ENCODE measurements at places on chromosomes 12 and 14. TPM values are rescaled to one million over a fixed set of nuclear protein-coding genes. Genes with fewer than 3 reads are reported as not detected.

Gene CTSG
- 29.8 TPM for total RNA-seq

DNA sequence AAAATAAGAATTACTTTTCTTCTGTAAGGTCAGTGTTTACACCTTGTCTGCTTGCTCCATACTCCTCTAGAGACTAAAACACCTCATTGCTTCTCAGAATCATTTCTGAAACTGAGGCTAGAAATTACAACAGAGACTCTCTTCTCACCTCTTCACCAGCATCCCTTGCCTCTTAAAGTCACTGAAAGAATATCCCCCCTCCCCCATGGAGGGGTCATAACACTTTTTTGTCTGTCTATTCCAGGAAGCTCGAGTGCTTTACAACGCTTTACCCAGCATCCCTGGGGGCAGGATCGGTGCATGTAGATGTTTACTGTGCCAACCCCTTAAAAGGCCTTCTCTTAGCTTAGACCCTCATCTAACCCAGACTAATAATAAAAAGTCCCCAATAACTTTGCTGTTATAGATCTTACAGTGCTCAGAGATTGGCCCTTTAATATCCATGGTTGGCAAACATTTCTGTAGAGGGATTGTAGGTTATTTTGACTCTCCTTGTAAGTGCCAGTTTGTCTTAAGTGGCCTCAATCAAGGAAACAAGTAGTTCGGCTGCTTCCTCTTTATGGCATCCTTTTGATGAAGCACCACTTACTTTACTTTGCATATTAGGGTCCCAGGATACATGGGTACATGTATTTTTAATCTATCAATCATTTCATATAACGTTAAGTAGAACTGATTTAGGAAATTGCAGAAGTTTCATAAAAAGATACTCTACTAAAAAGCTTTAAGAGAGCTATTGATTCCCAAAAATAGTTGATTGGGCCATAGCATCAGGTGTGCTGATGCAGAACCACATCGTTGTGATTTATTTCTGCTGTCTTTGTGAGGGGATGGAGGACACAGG, 29.3 kb downstream of the PRKCH start:
- no peak overlapping the region for H3K4me3 ChIP-seq
- DNase-seq: peak; percentile 70
- H3K36me3 ChIP-seq: no peaks in the 10 kb centered on the region
- no peak overlapping the region for H3K27ac ChIP-seq
- H3K4me1 ChIP-seq: no peaks in the 10 kb centered on the region

DNA sequence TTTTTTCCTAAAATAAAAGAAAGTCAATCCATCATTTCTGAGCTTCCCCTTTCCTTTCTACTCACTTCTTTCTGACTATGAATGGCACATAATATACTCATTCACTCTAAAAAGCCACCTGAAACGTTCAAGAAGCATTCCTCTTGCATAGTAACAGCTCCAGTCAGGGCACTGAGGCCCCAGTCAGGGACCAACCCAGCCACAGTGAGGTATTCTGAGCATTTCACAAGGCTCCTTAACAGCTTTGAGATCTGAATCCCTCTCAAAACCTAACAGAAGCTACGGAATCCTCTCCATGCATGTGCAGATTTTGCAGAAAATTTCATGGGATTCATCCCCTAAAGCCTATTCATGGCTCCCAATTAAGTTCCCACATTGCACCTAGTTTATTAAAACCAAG, 23.2 kb downstream of the NT5DC3 start:
- no peaks in the 10 kb centered on the region for H3K36me3 ChIP-seq
- H3K27me3 ChIP-seq: no peaks in the 10 kb centered on the region
- no peak overlapping the region for H3K4me3 ChIP-seq
- H3K4me1 ChIP-seq: peaks cover 69% of the 10 kb centered on the region
- no peak overlapping the region for H3K27ac ChIP-seq
- no peak for DNase-seq

- peaks cover 24% of the 10 kb centered on the region for H3K36me3 ChIP-seq
- DNase-seq: no peak
- H3K27me3 ChIP-seq: no peaks in the 10 kb centered on the region
- no peak overlapping the region for H3K27ac ChIP-seq
Measured at GRCh38 chr12:26651036-26651435, 182.0 kb downstream of the ITPR2 start.

- H3K4me1 ChIP-seq: peaks cover 65% of the 10 kb centered on the region
- peaks cover 4% of the 10 kb centered on the region for H3K36me3 ChIP-seq
- DNase-seq: no peak
- no peak overlapping the region for H3K4me3 ChIP-seq
- H3K27ac ChIP-seq: peak overlapping the region; percentile 46
Measured at GRCh38 chr14:100105357-100106169, 40.3 kb downstream of the EVL start.

- no peaks in the 10 kb centered on the region for H3K27me3 ChIP-seq
- H3K4me3 ChIP-seq: no peak overlapping the region
- H3K36me3 ChIP-seq: no peaks in the 10 kb centered on the region
- no peaks in the 10 kb centered on the region for H3K4me1 ChIP-seq
Measured at GRCh38 chr14:51211149-51211548, 28.9 kb upstream of the TMX1 start.

DNA sequence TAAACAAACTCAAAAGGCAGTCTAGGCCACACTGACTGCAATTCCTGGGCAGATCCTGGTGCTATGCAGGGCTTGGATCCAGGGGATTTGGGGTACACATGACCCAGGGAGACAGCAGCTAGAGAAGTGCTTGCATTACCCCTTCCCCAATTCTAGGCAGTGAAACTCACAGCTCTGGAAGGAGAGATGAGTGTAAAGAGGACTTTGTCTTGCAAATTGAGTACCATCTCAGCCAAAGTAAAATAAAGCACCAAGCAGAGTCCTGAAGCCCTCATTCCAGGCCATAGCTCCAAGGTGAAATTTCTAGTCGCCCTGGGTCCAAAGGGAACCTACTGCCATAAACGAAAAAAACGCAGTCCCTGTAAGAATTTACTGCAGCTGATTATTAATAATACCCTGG, 644.9 kb upstream of the FLRT2 start:
- no peak overlapping the region for H3K27ac ChIP-seq
- no peaks in the 10 kb centered on the region for H3K36me3 ChIP-seq
- no peaks in the 10 kb centered on the region for H3K4me1 ChIP-seq
- no peaks in the 10 kb centered on the region for H3K27me3 ChIP-seq
- no peak for DNase-seq
- no peak overlapping the region for H3K4me3 ChIP-seq

Gene MDM1
- 33.2 TPM for total RNA-seq

DNA sequence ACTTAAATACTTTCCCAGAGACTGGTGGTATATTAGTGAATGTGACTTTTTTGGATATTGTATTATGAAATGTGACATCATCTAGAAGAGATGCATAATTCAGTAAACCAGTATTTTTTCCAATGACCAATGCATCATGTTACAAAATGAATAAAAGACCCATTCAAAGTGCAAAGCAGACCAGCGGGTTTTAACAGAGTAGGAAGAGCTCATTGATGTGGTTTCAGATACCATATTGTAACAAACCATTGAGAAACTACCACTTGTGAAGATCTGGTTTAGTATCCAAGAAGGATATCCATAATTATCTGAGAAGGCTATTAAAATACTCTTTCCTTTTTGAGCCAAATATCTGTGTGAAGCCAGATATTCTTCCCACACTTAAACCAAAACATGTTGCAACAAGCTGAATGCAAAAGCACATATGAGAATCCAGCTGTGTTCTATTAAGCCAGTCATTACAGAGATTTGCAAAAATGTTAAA, 47.7 kb downstream of the MVK start:
- no peak overlapping the region for H3K4me3 ChIP-seq
- no peak for DNase-seq
- no peaks in the 10 kb centered on the region for H3K36me3 ChIP-seq
- H3K27ac ChIP-seq: no peak overlapping the region
- peaks cover 6% of the 10 kb centered on the region for H3K4me1 ChIP-seq
- H3K27me3 ChIP-seq: no peaks in the 10 kb centered on the region

Measured in esophagus muscularis mucosa (tissue), 4 donors.